ENCODE measurements at places on chromosomes 7 and 10. TPM values are rescaled to one million over a fixed set of nuclear protein-coding genes. Genes with fewer than 3 reads are reported as not detected.

Gene GRID2IP
- total RNA-seq, result 0.28 TPM

Gene TEX36
- not detected for total RNA-seq

Gene NPC1L1
- total RNA-seq, result under 0.01 TPM

Gene CADPS2
- total RNA-seq, result 7.4 TPM

GRCh38 chr10:92839191-92840085 lies 8.9 kb upstream of the EXOC6 start:
- no peak for DNase-seq

DNA sequence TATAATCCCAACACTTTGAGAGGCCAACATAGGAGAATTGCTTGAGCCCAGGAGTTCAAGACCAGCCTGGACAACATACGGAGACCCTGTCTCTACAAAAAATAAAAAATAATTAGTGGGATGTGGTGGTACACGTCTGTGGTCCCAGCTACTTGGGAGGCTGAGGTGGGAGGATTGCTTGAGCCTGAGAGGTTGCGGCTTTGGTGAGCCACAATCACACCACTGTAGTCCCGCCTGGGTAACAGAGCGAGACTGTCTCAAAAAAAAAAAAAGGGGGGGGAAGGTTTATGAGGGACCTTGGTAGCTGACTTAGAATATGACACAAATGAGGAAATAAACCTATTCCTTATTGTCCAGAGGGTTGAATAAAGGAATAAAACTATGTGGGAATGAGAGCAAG lies 30.8 kb downstream of the SCD start:
- DNase-seq, result no peak

GRCh38 chr10:97888641-97889262 lies 39.1 kb downstream of the GOLGA7B start:
- no peak for DNase-seq

DNA sequence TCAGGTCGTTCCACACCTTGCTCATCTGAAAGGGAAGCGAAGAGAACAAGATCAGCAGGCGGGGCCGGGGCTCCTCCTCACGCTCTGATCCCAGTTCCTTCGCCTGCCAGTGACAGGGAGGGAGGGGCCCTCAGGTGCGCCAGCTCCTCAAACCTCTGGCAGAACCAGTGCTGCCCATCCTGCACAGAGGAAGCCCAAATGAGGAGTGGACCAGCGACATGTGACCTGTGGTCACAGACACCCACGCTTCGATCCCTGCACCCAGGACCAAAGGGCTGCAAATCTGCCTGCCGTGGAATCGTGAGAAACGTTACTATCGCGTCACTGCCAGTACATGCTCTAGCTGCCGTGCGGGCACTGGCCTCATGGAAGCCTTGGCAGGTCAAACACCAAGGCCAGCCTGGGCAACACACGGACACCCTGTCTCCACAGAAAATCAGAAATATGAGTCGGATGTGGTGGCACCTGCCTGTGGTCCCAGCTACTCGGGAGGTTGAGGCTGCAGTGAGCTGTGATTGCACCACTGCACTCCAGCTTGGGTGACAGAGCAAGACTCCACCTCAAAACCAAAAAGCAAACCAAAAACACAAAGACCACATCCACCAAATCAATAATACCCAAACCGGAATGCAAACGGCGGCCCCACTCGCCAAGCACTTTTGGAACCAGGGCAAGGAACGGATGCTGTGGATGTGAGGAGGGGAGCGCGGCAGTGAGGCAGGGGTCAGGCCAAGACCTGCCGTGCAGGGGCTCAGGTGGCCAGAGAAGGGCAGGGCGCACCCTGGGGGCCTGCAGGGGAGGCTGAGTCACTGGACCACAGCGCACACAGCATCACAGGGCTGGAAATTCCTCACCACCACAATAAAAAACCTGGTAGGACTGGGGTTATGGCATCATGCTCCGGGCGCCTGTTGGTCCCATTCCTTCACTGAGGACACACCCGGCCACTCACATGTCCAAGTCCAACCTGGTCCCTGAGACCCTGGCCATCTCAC lies 13.4 kb downstream of the NUDT1 start:
- no peak for DNase-seq

DNA sequence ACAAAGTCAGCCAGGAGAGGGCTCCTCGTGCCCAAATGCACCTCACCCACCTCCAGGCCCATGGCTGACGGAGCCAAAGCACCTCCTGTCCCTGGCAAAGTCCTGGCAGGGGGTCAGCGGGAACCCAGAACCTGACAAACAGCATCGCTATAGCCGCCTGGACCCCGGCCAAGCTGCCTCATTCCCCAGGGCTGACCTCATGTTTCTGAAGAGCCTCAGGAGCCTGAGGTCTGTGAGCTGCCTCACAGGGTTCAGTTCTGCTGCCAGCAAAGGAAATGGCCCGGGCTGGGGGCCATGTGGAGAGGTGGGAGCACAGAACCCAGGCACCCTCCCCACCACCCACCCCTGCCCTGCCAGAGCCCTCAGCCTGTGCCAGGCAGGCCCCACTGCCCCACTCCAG lies 4.2 kb upstream of the NANOS1 start:
- DNase-seq, result no peak

GRCh38 chr7:135274495-135275268 lies 41.0 kb downstream of the STRA8 start:
- DNase-seq, result peak; percentile 55

DNA sequence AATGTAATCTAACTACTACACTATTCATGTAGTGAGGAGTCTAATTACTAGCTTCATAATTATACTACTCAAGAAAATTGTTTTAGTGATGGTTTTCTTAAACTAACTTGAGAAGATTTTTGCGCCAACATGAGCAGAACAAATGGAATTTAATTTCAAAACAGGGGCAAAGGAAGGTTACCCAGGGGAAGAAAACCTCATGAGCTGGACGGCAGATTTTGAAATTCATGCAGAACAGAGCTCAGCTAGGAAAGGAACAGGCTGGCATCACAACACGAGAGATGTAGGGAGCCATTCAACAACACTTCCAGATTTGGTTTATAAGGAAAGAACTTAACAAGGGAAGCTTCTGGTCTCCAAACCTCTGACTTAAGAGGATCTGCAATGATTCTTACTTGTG lies 235.3 kb upstream of the PRKCQ start:
- no peak for DNase-seq

DNA sequence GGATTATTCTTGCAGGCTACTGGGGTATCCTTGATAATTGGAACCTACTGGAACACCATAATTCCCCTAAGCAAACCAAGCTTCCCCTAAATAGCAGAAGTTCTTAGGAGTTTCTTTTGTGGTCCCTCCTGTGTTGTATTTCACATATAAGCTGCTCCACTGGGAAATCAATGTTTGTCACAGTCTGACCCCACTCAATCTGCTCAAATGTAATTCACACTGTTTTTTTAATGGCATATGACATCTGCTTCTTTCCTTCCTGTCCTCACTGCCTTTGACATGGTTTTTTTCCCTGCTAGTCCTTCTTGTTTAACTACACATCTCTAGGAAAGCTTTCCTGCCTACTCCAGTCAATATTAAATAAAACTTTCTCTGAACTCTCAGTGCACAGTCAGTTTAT lies 1.8 kb upstream of the PTPRZ1 start:
- DNase-seq, result no peak
